Suppressor macrophage (primary cell): ENCODE measurements at places on chromosomes 13 and 19.

DNA sequence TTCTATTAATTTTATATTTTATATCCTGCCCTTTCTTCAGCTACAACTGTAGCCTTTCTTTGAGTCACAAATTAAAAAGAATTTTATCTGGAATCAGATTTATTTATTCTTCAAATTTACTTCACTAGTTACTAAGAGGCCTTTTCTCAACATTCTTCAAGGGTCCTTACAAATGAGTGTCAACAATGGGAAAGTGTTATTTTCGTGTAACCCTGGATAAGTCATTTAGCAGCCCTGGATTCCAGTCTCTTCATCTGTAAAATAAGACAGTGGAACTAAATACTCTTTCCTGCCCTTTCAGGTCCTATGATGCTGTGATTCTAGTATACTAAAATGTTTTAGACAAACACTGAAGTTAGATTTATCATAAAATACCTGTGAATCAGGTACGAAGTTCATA lies 397.0 kb downstream of the KLF12 start:
- DNase-seq, result no peak

DNA sequence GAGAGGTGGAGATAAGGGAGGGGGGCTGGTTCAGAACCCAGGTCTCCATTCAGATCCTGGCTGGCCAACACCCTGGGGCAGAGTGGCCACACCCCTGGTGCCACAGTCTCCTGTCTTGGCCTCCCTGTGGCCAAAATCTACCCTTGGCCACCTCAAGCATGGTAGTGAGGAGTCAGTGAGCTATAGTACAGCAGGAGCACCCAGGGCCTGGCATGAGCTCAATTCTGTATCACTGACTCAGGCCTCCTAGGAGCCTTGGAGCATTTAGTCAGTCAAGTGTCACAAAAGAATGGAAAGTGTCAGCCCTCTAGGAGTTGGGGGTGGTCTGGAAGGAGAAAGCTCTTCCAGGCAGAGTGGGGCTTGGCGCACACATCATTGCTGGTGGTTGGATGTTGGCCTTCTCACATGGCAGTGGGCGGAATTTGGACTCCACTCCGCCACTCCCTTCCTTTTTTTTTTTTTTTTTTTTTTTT lies 6.6 kb upstream of the CD79A start:
- no peak for DNase-seq

- DNase-seq, result no peak
Observed at GRCh38 chr13:29196409-29197074, 376.4 kb downstream of the MTUS2 start.

GRCh38 chr19:9054765-9055164 lies 32.1 kb upstream of the OR1M1 start:
- DNase-seq, result no peak

GRCh38 chr19:6518145-6518911 lies 12.5 kb upstream of the TNFSF9 start:
- peak; percentile 26 for DNase-seq

DNA sequence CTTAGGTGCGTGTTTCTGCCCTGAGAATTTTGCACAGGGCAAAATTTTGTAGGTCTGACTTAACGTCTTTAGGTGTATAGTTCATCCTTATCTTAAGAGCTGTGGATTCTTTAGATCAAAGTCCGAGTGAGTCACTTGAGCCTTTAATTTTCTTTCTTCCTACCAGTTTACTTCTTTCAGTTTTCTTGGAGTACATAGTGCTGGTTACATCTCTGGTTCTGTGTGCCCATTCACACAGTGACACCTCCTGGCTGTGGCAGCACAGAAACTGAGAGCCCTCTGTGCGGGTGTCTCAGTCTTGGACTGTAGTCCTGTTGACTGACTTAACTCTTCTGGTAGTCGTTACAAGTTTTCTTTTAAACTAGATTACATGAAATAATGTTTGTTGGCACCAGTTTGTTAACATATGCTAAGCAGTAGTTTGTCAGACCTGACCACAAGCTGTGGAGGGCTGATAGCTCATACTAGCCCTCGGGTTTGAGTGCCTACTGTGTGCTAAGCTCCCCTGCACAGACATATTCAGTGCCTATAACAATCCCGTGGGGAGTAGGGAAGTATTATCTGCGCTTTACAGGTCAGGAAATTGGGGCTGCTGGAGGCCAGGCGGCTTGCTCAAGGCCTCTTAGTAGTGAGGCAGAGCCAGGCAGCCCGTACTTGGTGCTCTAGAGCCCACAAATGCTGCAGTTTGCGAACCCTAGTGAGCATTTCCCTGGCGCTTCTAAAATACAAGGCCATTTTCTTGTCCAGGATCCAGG lies 1.6 kb downstream of the GATAD2A start:
- peak; percentile 66 for DNase-seq

DNA sequence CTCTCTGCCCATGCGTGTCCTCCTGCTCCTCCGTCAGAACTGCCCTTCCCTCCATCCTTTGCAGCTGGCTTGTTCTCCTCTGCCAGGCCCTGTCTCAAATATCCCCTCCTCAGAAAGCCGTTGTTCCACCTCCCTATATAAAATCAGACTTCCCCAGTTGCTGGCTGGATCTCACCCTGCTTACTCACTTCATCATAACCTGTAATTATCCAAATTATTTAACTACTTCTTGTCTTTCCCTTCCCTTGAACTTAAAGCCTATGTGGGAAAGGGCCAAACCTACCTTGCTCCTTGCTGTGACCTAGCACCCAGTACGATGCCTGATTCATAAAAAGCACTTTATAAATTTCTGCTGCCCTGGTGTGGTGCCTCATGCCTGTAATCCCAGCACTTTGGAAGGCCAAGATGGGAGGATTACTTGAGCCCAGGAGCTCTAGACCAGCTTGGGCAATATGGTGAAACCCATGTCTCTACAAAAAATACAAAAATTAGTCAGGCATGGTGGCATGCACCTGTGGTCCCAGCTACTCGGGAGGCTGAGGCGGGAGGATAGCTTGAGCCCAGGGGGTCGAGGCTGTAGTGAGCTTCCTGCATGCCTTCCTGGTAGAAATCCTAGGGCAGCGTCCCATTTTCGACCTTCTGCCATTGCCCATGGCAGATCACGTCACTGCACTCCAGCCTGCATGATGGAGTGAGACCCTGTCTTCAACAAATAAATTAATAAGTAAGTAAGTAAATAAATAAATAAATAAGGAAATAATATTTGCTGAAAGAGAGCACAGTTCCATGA lies 39.5 kb upstream of the ZNF536 start:
- no peak for DNase-seq

DNA sequence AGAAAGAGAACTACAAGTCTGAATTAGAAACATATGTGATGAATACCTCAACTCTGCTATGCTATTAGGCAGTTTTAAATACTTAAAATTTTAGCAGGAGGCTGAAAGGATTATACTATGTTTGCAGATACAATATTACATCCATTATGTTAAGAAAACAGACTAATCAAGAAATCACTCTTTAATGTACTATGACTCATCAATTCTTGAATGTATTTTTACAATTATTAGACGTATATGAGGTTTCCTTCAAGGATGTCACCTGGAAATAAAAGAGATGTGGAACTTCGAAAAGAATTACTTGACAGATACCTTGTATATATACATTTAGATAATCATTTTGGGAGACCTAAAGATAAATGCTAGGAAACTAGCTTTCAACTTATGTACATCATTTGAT lies 835.6 kb upstream of the MIR17HG start:
- DNase-seq, result no peak

GRCh38 chr13:112750570-112750969 lies 60.7 kb downstream of the ATP11A start:
- no peak for DNase-seq
